KG1 (cell line): ENCODE measurements at places on chromosomes 2 and 18.
A peak's percentile ranks its signal among the peaks of the same experiment; 100 is the strongest.

GRCh38 chr18:12744103-12744502, 41.3 kb downstream of the PSMG2 start:
- peak; percentile 8 for DNase-seq

- no peak for DNase-seq
Measured at GRCh38 chr2:64367444-64368232, 86.3 kb upstream of the LGALSL start.

DNA sequence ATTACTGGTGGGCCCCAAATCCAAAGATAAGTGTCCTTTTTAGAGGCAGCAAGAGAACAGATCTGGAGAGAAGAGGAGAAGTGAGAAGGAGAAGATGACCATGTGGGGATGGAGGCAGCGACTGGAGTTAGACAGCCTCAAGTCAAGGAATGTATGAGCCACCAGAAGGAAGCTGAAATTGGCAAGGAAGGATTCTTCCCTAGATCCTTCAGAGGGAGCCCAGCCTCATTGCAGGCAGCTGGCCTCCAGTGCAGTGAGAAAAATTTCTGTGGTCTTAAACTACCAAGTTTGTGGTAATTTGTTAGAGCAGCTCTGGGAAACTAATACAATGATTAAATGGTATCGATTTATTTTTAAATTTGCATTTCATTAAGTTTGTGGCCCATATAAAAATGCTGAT, 167.9 kb downstream of the NCKAP5 start:
- DNase-seq, result no peak

DNA sequence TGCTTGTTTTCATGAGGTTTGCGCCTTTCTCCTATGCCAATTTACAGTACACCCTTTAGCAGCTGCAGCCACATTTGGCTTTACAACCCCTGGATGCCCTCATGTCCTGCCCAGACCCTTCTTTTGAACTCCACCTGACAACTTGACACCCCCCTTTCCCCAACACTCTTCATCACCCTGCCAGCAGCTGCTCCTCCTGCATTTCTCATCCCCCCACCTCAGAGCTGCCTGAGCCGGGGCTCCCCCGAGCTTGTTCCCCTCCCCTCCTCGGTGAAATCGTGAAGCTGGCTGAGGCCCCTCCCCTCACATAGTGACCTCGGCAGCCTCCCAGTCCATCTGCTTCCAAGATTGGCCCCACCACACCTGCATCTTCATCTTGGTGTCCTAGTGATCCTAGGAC, 40.5 kb downstream of the LRRFIP1 start:
- no peak for DNase-seq

DNA sequence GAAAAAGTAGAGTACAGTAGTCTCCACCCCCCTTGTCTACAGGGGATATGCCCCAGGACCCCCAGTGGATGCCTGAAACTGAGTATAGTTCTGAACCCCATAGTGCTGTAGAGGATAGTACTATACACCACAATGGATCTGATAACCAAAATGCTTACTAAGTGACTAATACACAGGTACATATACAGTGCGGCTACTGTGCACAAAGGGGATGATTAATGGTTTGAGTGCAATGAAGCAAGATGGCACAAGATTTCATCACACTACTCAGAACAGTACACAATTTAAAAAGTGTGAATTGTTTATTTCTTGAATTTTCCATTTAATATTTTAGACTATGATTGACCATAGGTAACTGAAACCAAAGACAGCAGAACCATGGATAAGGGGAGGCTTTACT, 446.9 kb upstream of the NRP2 start:
- DNase-seq, result no peak

DNA sequence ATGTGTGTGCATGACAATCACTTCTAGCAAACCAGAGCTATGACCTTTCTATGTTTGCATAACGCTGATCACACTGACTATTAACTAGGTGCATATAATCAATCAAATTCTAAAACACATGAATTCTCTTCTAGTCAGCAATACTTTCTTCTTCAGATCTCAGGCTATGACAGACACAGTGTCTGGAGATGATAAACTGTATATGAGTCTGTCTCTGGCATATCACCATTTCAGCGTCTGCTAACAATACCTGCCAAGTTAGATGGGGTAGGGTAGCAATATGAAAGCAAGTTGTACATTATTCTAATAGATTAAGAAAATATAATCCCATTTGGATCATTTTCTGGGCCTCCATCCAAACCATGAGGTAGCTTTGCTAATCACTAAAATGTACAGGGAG, 354.2 kb upstream of the EPHA4 start:
- DNase-seq, result no peak

DNA sequence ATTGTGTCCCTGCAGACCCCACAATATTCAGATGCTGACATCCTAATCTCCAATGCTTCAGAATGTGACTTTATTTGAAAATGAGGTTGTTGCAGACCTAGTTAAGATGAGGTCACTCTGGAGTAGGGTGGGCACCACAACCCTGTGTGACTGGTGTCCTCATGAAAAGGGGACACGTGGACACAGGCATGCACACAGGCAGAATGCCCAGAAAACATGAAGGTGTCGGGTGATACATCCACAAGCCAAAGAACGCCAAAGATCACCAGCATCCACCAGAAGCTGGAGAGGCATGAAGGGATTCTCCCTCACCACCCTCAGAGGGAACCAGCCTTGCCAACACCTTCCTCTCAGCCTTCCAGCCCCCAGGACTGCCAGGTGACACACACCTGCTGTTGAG, 69.3 kb downstream of the AFF3 start:
- no peak for DNase-seq

GRCh38 chr2:172087780-172088244, 2.5 kb downstream of the DLX1 start:
- DNase-seq, result no peak

DNA sequence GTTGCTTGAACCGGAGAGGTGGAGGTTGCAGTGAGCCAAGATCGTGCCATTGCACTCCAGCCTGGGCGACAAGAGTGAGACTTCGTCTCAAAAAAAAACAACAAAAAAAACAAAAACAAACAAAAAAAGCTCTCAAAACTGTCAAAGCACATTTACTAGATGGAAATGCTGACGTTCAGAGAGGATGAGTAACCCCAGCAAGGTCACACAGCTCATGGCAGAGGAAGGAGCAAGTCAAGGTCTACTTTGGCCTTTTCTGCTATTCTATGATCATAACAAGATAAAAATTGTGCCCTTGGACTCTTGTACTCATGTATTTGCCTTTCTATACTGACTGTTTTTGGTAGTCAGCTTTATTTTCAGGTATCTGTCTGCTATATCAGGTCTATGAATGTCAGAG, 109.5 kb downstream of the ARL6IP6 start:
- DNase-seq, result no peak

GRCh38 chr18:73975266-73975665, 172.4 kb downstream of the FBXO15 start:
- peak; percentile 46 for DNase-seq

DNA sequence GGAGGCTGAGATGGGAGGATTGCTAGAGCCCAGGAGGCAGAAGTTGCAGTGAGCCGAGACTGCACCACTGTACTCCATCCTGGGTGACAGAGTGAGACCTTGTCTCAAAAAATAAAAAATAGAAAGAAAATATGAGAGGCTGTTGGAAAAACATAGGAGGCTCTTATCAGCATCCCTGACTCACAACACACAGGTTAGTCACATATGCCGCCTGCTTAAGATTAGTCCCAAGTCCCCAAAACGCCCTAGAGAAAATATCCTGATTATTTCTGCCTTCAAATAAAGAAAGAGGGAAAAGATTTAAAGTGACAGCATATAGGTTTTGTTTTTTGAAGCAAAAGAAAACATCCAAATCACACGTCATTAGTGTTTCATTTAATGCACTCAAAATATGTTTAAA, 29.8 kb upstream of the GALM start:
- no peak for DNase-seq

DNA sequence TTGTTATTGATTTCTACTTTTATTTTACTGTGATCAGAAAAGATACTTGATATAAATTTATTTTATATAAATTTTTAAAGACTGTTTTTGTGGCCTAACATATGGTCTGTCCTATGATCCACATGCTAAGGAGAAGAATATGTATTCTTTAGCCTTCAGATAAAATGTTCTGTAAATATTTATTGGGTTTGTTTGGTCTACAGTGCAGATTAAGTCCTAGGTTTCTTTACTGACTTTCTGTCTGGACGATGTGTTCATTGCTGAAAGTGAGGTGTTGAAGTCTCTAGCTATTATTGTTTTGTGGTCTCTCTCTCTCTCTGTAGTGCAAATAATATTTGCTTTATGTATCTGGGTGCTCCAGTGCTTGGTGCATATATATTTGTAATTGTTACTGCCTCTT, 30.1 kb downstream of the OXER1 start:
- DNase-seq, result no peak

DNA sequence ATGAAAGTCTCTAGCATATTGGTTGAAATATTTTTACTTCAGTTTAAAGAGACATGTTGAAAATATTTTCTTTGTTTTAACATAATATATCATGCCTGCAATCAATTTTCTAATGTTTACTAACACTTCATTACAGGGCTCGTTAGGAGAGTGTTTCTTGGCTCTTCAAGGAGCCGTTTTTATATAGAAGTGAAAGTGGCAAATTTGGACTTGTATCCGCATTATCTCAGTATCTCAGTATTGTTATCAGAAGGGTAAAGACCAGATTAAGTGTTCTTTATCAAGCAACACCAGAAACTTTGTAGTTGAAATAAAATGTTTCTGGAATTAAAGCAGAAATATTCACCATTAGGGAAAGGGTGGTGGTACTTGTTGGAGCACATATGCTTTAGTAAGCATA, 97.8 kb downstream of the BABAM2 start:
- no peak for DNase-seq

GRCh38 chr2:29059624-29060023, 14.7 kb downstream of the PCARE start:
- no peak for DNase-seq

DNA sequence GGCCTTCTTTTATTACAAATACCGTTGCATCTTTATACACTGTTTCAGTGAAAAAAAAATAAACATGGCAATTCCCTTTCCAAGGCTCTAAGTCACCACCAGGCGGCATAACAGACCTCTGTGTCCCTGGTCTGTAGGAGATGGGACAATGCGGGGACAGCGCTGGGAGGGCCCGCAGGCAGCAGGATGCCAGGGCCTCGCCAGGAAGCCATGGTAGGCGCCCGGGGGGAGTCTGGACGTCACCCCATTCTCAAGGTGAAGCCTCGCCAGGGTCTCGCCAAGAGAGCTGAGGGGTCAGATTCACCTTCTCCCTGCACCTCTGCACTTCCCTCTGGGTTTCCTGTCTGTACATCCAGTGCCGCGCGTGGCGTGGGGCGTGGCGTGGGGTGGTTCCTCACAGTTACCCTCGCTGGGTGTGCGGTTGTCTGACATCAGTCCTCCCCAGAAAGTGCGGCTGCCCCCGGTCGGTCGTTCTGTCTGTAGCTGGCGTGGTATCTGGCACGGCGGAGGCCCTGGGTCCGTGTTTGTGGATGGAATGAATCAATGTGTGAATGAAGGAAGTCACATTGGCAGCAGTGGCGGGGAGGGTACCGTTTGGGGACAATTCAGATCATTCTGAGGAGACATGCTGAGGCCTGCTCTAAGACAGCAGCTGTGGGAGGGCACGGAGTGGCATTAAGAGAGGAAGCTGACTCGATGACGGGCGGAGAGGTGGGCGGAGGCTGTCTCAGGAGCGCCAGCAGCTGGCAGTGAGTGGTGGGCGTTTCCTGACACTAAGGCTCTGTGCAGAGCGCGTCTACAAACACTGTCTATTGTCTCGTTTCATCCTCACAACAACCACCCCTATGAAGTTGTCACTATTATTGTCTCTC, 46.0 kb downstream of the LRRFIP1 start:
- DNase-seq, result peak; percentile 72

DNA sequence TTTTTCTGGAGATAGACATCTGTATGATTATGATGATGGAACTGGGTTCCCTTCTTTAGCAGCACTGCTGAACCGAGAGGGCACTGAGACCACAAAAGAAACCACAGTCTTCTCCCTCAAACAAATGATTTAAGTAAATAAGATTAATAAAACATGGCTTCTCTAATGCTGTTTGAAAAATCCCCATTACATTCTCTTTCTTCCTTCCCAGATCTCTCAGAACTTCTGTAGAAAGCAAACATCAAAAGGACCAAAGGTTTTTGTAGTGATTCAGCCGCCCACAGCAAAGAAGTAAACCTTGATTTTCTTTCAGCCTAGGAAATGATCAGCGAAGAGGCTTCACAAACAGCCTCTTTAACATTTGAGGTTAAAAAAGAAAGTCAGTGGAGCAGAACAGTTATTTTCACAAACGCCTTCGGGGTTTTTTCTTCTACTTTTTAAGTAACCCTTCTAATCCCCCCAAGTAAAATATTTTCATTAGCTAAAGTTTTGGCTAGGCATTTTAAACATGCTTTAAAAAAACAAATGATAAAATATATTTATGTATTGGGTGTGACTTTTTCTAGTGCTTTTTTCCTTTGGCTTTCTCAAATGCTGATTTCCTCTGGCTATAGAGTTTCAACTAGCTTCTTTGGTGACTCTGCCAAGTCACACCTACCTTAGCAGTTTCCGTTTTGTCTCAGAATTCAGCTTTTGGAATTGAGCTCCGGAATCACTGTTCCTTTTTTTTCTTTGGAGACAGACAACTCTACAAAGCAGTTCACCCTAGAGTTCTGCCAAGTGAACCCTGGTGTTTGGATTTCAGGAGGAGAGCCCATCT, 89.6 kb downstream of the UPP2 start:
- DNase-seq, result no peak

DNA sequence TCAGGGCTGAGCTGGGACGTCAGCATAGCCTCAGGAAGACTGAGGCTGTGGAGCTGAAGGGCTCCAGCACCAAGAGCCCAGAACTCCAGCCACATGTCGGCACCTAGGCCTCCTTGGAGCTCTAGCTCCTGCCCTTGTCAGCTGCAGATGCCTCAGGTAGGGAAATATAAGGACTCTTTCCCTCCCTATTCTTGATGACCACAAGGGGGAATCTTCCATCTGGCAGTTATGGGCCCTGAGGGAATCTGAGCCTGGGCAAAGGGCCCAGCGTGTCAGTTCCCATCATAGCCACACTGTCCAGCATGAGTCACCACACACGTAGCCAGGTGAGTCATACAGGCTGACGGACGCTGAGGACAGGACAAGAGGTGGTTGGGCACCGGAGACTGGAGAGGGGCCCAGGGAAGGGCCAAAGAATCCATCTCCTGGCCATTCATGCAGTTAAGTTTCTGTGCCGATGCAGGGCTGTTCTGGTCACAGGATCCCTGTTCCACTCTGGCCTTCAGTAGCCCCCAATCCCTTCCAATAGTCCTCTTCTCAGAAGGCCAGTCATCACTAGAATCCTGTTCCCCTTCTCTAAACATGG, 1.8 kb downstream of the MPV17 start:
- no peak for DNase-seq

- no peak for DNase-seq
Measured at GRCh38 chr2:122266636-122267035, 511.2 kb downstream of the TSN start.
